ENCODE measurements at places on chromosomes 16 and 17.

DNA sequence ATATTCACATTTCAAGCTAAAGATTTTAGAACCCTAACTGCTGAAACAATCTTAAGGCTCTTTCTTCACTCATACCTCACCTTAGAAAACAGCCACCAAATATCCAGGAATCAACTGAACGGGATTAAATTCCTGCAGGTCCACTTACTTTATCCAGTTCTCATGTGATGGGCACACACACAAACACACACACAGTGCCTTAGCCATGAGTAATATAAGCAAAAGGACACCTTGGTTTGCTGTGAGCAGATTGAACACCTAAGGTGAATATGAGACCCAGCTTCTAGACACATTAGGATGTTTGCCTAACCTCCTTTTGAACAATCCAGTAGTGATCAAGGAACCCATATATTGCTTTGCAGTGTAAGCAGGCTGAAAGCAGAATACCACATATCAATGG, 81.5 kb downstream of the TUBD1 start:
- no peak overlapping the region for H3K27ac ChIP-seq
- peaks cover 22% of the 10 kb centered on the region for H3K36me3 ChIP-seq
- no peak overlapping the region for H3K4me3 ChIP-seq
- no peaks in the 10 kb centered on the region for H3K27me3 ChIP-seq
- DNase-seq = no peak

DNA sequence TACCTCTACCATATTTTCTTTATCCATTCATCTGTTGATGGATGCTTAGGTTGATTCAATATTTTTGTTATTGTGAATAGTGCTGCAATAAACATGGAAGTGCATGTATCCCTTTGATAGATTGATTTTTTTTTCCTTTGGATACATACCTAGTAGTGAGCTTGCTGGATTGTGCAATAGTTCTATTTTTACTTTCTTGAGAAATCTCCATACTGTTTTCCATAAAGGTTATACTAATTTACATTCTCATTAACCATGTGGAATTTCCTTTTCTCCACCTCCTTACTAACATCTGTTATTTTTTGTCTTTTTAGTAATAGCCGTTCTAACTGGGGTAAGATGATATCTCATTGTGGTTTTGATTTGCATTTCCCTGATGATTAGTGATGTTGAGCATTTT, 124.6 kb upstream of the TOX3 start:
- DNase-seq = no peak
- H3K4me1 ChIP-seq = no peaks in the 10 kb centered on the region
- no peak overlapping the region for H3K27ac ChIP-seq
- no peak overlapping the region for H3K4me3 ChIP-seq

DNA sequence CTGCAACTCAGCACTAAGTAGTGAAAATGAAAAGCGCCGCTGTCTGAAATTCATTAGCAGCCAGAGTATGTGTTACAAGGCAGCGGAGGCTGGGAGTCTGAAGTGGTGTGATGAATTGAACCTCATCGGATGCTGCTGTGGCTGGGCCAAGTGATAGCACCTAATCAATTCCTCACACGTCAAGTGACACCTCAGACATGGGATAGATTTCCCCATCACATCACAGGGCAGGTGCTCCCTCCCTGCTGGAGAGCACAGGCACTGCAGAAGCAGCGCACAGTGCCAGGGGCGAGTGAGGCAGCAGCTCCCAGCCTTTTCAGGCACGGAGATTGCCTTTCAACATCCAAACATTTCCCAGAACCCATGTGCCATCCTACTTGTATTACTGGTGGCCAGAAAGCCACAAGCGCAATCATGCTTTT, 32.2 kb downstream of the DRC3 start:
- H3K36me3 ChIP-seq = peaks cover 5% of the 10 kb centered on the region
- no peaks in the 10 kb centered on the region for H3K27me3 ChIP-seq
- H3K27ac ChIP-seq = peak overlapping the region; percentile 29
- H3K4me1 ChIP-seq = peaks cover 20% of the 10 kb centered on the region

DNA sequence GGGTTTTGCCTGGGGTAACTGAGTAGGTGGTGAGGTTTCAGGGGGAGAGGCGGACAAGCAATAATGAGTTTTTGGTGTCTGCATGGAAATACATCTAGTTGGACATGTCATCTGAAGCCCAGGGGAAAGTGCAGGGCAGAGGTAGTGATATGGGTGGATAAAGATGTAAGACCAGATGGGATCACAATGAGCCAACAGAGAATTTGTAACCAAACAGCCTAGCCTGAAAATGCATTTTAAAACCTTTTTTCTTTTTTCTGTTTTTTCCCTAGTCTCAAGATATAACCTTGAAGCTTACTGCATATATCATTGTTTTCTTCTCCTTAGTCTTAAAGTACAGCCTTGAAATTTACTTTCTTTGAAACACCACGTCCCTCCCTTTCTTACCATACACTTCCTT, 3.7 kb upstream of the ZNF19 start:
- no peaks in the 10 kb centered on the region for H3K4me1 ChIP-seq
- H3K27ac ChIP-seq = peak overlapping the region; percentile 83
- H3K36me3 ChIP-seq = no peaks in the 10 kb centered on the region
- no peak for DNase-seq

DNA sequence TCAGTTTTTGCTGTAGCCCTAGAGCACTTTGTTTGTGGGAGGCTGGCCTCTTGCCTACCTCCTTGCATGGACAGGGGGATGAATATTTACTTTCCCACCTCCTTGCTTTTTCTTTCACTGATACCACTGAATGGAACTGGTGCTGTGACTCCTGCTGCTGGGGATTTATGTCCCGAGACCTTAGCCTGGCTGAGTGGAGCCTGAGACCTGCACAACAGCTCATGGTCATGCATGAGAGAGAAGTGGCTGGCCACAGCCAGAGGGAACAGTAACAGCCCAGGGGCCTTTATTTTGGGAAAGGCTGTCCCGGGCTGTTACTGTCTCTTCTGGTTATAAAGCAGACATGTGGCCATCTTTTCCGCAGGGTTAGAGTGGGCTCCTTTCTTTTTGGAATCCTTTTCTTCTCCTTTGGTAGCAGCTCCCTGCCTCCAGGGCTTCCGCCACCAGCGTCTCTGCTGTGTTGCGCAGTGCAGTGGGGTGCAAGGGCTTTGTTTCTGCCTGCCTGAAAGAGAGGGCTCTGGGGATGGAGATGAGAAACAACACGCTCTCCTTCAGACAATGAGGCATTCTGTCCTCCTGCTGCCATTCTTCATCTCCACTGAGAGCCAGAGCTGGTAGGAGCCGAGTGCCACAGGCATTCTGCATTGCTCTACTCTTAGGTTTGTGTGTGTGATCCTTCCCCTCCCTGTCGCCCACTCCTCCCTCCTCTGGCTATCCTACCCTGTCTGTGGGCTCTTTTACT, 14.5 kb downstream of the SNX11 start:
- no peaks in the 10 kb centered on the region for H3K27me3 ChIP-seq
- DNase-seq = no peak
- H3K36me3 ChIP-seq = peaks cover 9% of the 10 kb centered on the region
- H3K27ac ChIP-seq = no peak overlapping the region

DNA sequence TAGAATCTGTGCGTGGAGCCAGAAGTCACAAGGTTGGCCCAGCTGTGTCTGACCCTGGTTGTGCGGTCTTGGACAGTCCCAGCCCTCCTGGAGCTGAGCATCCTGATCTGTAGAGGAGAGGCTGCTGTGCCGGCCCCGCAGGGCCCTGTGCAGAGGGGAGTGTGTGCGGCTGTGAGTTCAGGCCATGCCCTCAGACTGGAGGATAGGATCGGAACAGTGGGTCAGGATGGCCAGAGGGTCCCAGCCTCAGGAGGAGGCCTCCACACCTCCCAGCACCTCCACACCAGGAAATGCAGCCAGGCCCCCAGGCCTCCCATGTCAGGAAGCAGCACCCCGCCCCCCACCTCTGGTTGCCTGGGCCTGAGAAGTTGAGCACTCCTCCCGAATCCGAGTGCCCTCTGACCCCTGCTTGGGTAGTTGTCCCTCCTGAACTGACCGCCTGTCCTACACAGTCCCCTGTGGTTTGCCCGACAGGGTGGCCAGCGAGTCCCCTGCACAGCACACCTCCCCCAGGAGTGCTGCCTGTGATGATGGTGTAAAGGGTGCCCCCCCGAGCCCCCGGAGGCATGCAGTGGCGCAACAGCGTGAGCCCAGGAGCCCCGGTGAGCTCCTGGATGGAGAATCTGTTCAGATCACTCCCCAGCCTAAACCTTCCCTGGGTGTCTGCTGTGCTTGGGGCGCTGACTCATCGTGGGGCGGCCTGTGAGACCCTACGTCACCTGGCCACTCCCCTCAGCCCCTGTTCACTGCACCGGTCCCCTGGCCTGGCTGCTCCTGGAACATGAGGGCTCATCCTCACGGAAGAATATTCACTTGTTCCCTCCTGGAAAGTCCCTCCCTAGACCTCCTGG, 285.2 kb downstream of the SEC14L1 start:
- H3K27me3 ChIP-seq = no peaks in the 10 kb centered on the region
- H3K4me3 ChIP-seq = peak overlapping the region; percentile 20
- no peaks in the 10 kb centered on the region for H3K36me3 ChIP-seq
- H3K27ac ChIP-seq = peak overlapping the region; percentile 47
- H3K4me1 ChIP-seq = peaks cover 50% of the 10 kb centered on the region

- peaks cover 20% of the 10 kb centered on the region for H3K27me3 ChIP-seq
- no peaks in the 10 kb centered on the region for H3K4me1 ChIP-seq
- no peaks in the 10 kb centered on the region for H3K36me3 ChIP-seq
- no peak for DNase-seq
- no peak overlapping the region for H3K27ac ChIP-seq
Observed at GRCh38 chr16:85527042-85527766, 85.9 kb upstream of the GSE1 start.

- peak overlapping the region; percentile 82 for H3K27ac ChIP-seq
- H3K4me3 ChIP-seq = no peak overlapping the region
- H3K36me3 ChIP-seq = peaks cover 8% of the 10 kb centered on the region
- no peaks in the 10 kb centered on the region for H3K27me3 ChIP-seq
- H3K4me1 ChIP-seq = peaks cover 40% of the 10 kb centered on the region
- DNase-seq = no peak
Observed at GRCh38 chr17:45244725-45245656, 16.9 kb downstream of the SPATA32 start.

GRCh38 chr16:3983081-3983520, 102.6 kb upstream of the CREBBP start:
- H3K27ac ChIP-seq = no peak overlapping the region
- no peaks in the 10 kb centered on the region for H3K36me3 ChIP-seq
- peaks cover 2% of the 10 kb centered on the region for H3K4me1 ChIP-seq
- no peaks in the 10 kb centered on the region for H3K27me3 ChIP-seq
- H3K4me3 ChIP-seq = no peak overlapping the region

- H3K27me3 ChIP-seq = no peaks in the 10 kb centered on the region
- no peaks in the 10 kb centered on the region for H3K36me3 ChIP-seq
- peak overlapping the region; percentile 74 for H3K4me3 ChIP-seq
- H3K4me1 ChIP-seq = peaks cover 55% of the 10 kb centered on the region
- no peak for DNase-seq
Observed at GRCh38 chr16:8866118-8866883, 2.5 kb downstream of the CARHSP1 start.

DNA sequence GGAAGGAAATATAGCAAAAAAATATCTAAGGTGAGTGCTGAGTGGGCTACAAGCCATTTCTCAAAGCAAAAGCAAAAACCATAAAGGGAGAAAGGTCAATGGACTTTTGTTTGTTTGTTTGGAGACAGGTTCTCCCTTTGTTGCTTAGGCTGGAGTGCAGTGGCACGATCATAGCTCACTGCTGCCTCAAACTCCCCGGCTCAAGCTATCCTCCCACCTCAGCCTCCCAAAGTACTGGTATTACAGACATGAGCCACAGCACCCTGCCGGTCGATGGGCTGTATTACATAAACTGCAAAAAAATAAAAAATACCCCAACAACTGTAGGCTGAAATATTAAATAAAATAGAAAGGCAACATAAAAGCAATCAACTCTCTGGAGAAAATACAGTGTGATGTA, 3.5 kb upstream of the RBBP6 start:
- DNase-seq = no peak
- H3K4me1 ChIP-seq = peaks cover 11% of the 10 kb centered on the region
- no peaks in the 10 kb centered on the region for H3K36me3 ChIP-seq
- H3K27ac ChIP-seq = no peak overlapping the region
- peak overlapping the region; percentile 29 for H3K4me3 ChIP-seq

GRCh38 chr17:48027322-48027981, 10.1 kb downstream of the COPZ2 start:
- DNase-seq = no peak
- peaks cover 24% of the 10 kb centered on the region for H3K4me1 ChIP-seq
- H3K27me3 ChIP-seq = peaks cover 55% of the 10 kb centered on the region

DNA sequence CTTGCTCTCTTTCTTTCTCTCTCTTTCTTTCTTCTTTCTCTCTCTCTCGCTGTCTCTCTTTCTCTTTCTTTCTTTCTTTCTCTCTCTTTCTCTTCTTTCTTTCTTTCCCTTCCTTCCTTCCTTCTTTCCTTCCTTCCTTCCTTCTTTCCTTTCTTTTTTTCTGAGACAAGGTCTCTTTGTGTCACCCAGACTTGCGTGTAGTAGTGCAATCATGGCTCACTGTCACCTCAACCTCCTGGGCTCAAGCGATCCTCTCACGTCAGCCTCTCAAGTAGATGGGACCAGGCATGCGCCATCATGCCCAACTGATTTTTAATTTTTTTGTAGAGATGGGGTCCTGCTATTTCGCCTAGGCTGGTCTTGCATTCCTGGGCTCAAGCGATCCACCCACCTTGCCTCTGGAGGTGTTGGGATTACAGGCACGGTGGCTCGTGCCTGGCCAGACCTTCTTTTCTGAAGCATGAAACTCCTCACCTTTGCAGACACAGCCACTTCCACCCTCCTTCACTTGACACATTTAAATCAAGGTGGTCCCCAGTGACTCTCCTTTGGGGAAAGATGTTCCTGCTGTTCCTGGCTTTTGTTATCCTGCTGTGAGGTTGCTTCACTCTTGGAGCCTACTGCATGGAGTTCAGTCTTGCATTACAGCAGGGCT, 26.8 kb upstream of the NKD1 start:
- peaks cover 43% of the 10 kb centered on the region for H3K27me3 ChIP-seq
- H3K27ac ChIP-seq = no peak overlapping the region
- H3K4me3 ChIP-seq = no peak overlapping the region
- H3K4me1 ChIP-seq = no peaks in the 10 kb centered on the region
- no peak for DNase-seq

DNA sequence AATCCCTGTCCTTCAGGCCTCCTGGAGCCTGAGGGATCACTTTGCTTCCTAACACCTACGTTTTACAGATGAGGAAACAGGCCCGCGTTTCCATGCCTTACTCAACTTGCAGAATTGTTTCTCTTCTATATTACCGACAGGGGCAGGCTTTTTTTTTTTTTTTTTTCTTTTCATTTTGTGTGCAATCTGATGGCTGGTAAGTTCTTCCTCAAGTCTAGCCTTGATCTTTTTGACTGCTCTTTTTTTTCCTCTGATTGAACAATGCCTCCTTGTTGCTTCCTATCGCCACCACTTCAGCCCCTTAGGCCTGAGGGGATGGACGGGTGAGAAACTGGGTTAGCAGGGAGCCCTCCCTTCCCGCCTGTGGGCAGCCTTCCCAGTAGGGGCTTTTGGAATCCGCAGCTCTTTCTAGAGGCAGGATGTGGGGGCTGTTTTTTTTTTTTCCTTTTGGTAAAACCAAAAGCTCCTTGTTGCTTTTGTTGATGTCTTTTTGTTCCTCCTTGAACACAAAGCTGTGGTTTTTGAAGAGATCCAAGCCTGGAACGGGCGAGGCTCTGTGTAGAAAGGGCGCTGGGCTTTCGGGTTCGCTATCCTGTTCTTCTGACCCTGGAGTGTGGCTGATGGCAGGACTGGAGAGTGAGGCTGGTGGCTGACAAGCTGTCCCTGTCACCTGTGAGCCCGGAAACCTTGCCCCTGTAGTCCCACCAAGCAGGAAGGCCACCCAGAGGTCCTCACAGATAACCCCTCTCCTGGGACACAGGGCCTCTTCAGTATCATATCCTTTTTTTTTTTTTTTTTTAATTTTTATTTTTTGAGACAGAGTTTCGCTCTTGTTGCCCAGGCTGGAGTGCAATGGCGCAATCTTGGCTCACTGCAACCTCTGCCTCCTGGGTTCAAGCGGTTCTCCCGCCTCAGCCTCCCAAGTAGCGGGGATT, 14.0 kb downstream of the LASP1 start:
- peak overlapping the region; percentile 79 for H3K4me3 ChIP-seq
- no peaks in the 10 kb centered on the region for H3K27me3 ChIP-seq
- peaks cover 8% of the 10 kb centered on the region for H3K36me3 ChIP-seq
